ENCODE measurements at places on chromosomes 1 and 21.

DNA sequence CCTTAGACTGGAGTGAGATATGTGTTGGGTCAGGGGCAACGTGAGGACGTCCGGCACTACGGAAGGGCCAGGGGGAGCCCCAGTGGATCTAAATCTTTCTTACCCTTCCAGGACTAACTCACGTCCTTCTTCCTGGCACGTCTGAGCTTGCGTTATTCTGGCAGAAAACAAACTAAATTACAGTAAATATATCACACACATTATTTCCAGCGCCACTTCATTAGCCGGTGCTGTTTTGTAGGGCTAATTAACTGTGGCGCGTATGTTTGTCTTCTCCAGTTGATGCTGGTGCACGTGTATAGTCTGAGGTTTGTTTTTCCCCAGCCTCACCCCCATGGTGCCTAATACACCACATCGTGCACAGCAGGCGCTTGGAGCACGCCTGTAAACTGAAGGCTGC is 59.2 kb downstream of the TLR5 start:
- DNase-seq: no peak

DNA sequence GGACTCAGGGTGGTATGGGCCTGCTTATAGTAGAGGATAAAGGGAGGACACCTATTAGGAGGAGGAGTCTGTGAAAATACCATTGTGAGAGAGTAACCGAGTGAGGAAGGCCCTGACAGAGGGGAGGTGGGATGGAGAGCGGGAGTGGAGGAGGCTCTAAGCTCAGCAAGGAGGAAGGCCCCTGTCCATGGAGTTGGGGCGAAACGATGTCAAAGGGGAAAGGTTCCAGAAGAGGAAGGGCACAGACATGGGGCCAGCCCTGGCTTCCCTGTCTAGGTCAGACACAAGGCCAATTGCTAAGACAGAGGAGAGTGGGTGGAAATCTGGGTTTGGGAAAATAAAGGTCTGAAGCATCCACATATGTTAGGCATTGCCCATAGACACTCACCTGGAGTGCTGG is 44.2 kb downstream of the ELK4 start:
- no peak for DNase-seq

DNA sequence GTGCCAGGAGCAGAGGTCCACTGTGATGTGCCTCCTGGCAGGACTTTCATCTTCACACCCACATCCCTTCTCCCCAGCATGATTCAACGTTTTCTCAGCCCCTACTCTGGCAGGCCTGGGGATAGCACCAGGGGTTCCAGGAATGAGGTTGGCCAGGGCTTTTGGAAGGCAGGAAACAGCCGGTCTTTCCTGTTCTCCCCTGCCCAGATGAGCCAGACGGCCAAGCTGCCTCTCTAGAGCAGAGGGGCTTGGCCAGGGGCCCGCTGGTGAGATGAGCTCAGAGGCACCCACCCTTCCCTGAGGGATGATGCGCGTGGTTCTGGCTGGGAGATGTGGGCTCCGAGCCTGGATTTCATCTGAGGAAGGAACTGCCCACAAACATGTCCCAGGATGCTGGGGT is 4.3 kb upstream of the MFAP2 start:
- peak; percentile 85 for DNase-seq

DNA sequence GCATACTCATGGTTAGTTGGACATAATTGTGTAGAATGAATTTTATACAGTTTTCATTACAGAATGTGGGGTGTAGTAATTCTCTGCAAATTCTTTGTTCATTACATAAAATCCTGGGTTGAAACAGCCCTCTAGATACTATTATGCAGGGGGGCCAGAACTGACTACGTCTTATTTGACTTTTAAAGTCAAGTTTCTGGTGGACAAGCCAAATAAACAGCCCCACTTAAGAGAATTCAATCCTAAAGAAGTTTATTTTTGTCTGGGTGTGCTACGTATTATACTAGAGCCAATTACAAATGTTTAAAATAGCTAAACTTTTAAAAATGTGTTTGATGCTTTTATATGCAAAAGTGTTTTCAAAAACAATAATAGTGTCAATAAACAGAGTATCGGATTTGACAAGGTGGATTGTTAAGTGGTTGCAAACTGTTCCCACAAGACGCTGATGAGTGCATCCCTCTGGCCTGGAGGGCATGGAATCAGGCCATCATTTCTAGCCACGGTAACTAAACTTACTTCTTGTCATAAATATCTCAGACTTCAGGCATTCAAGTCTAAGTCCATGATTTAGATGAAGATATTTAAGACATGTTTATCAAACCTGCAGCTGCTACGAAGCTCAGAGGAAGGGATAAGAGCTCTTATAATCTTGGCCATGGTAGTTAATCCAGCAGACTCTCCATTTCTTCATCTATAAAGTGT is 646.3 kb downstream of the KIF26B start:
- no peak for DNase-seq

DNA sequence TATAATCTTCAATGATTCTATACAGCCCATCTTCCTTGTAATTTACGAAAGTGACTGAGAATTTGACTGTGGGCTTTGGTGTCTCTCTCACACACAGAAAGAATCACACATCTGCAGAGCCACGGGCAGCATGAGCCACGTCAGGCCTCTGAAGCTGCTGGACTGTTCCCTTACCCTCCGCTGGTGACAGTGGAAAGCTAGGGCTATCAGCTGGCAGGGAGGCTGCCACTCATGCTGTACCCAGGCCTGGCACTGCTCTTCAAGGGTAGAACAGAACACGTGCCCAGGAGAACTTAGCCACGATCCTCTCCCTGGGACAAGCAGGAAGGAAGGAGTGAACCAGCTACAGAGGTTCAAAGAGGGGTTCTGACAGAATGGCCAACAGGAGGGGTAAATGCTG is 90.7 kb downstream of the JAK1 start:
- DNase-seq: no peak

GRCh38 chr1:113937146-113937545 is 8.0 kb downstream of the HIPK1 start:
- no peak for DNase-seq

GRCh38 chr21:18340387-18340942 is 63.1 kb downstream of the TMPRSS15 start:
- peak; percentile 20 for DNase-seq

- DNase-seq: peak; percentile 18
These were observed 8.4 kb downstream of the RPS6KA1 start for GRCh38 chr1:26537951-26538352.

DNA sequence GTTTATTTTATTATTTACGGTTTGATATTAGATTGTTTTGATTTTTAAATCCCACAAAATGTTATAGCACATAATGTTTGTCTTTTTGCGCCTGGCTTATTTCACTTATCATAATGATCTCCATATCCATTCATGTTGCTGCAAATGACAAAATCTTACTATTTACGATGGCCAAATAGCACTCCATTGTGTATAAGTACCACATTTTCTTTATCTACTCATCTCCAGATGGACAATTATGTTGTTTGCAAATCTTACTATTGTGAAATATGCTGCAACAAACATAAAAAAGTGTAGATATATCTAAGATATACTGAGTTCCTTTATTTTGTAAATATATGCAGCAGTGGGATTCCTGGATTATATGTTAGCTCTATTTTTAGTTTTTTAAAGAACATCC is 1568.3 kb downstream of the AMY1C start:
- no peak for DNase-seq

GRCh38 chr1:50152236-50152635 is 43.5 kb downstream of the ELAVL4 start:
- DNase-seq: no peak

DNA sequence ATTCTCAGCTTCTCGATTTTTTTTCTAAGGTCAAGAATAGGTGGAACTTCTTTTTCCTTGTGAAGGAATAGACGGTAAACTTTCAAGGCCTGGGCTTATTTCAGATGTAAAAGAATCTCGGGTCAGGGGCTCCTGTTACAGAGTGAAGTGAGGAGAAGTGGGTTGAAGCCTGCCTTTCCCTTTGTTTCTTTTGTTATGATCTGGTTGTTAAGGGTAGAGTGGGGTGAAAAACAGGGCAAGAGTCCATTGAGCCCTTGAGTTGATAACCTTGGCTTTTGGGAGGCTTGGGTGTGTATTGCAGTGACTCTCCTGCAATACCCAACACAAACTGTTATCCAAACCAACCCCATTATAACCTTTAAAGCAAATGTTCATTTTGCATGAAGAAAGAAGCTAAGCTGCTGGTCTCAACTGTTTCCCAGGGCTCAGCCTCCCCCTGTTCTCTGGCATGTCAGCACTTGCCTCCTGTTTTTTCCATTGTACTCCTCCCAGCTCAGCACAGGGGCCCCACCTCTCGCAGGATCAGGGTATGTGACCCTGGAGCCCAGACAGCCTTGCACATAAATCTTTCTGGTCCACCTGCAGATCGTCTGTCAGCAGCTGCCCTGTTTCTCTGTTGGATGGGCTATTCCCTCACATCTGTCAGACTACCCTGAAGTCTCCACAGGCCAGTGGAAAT is 102.4 kb downstream of the CACHD1 start:
- DNase-seq: no peak

DNA sequence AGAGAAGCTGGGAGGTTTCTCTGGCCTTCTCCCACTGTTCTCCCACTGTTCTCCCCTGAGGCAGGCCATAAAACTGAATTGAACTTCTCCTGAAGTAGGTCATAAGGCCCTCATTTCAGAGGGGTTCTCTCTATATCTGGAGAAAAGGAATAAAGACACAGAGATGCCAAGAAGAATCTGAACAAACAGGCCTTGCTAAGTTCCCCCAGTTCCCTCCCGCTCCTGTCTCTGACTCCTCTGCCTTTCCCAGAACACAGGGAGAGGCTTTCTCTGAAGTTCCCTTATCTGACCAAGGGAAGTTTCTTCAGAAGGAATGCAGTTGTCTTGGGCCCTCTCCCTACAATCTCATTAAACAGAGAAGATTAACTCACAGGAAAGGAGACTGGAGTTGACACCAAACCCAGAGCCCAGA is 83.4 kb downstream of the SLC16A1 start:
- DNase-seq: no peak

DNA sequence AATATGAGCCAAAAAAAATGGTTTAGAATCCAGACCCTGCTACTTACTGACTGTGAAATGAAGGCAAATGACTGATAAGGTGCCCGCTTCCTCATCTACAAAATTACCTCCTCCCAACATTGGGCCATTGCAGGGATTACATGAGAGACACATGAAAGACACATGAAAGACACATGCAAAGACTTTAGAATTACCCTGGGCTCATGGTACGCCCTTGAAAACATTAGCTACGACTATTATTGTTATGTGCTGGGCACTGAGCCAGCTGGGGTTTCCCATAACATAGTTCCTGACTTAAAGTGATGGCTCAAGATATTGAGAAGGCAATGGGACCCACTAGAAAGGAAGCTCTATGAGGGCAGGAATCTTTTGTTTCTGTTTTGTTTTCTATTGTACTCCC is 43.7 kb upstream of the KANK4 start:
- no peak for DNase-seq

DNA sequence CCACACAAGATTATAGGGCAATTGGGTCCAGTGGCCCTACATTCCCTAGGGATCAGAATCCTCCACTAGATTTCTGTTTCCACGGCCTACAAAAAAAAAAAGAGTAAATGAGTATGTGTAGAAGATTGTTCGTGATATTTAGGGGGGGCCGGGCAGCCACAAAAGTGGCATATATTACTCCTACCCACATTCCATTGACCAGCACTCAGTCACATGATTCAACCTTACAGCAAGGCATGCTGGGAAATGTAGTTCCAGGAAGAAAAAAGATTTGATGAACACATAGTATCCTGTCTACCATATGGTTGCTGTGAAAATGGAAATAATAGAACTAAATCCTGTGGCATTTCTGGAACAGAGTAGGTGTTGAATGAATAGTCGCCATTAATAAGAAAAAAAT is 43.4 kb upstream of the GJB5 start:
- no peak for DNase-seq

DNA sequence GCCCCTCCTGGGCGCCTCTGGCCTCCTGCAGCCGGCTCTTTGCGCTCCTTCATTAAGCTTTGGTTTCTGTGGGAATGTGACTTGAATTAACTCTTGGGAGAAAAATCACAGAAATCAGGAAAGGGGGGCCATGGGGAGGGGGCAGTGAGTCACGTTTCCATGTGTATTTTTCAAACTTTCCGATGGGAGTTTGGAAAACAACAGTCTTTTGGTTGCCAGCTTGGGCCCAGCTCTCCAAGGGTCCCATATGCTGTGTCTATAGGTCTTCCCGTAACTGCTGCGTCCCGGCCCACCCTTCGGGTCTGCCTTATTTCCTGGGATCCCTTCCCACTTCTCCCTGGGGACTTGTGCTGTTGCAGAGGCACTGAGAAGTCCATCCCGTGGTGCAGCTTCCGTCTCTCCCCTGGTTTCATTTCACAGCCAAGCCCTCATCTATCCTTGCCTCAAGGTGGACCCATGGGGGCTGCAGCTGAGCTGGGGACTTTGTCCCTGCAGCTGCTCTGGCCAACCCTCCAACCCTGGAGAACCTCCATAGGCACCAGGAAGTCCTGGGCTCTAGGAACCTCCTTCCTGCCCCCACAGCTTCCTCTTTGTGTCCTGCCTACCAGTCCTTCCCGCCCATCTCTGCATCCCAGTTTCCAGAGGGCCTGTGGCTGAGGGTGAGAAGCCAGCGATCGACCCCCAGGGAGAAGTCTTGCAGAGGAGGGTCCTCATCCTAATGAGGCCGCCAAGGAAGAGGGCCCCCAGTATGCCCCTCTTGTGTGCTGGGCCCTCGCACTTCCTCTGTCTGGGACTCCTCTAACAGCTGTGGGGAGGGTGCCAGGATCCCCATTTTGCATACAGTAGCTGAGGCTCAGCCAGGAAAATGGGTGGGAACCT is 11.6 kb upstream of the LMNA start:
- no peak for DNase-seq

DNA sequence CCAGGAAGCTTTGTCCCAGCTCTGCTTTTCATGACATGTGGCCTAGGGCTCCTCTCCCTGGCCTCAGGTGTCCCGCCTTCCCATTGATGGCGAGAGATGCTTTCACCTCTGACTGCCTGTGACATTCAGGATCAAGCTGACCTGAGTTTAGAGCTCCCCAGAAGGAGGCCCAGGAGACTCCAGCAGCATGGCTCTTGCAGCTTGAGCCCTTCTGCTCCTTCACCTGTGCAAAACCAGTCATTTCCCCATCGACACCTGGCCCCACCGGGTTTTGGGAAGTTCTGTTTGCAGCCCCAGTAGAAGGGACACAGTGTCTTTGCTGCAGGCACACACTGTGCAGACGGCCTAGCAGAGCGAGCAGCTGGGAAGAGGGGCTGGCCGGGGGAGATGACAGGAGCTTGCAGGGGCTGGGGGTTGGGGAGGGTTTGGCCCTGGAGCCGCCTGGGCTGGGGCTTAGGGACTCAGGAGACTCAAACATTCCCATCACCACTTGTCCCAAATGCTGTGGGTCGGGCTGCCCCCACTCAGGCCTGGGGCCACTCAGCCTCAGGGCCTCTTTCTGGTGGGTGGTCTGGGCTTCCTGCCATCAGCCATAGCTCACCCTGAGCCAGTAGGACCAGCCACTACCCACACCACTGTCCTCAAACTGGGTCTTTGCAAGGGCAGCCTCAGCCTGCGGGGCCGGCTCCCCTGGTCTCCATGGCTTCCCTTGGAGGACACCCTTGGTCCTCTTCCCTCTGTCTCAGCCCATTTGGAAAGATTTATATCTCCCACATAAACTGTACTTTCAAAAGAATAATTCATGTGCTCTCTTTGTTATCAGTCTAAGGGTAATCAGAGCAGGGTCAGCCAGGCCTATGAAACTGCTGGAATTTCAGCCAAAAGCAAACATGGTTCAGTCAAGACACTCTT is 3.8 kb upstream of the EDN2 start:
- no peak for DNase-seq

GRCh38 chr1:202565890-202566602 is 144.2 kb downstream of the SYT2 start:
- no peak for DNase-seq
